ENCODE measurements at places on chromosomes 1 and 21.

- DNase-seq = peak; percentile 95
These were observed at the start of gene PGD for GRCh38 chr1:10398734-10399443. TSS of gene PGD (plus strand) at chr1:10399064. CDS start at chr1:10399118, 54 bp downstream.

DNA sequence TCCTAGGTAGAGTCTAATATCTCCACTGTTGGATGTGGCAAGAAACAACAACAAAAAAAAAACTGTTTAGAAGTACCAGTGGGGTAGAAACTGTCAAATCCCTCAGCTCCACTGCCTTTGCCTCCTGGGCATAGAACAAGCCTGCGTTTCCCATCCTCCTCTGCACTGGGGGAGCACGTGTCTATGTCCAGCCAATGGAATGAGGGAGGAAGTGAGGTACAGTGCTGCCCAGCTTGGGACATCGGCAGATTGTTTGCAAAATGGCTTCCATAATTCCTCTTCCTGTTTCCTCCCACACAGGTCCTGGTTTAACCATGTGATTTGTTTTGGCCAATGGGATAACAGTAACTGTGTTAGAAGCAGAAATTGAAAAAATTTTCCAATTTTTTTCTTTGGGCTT is 39.1 kb downstream of the PSMG1 start:
- no peak for DNase-seq

GRCh38 chr1:226973898-226974543 is 33.9 kb downstream of the COQ8A start:
- peak; percentile 14 for DNase-seq

DNA sequence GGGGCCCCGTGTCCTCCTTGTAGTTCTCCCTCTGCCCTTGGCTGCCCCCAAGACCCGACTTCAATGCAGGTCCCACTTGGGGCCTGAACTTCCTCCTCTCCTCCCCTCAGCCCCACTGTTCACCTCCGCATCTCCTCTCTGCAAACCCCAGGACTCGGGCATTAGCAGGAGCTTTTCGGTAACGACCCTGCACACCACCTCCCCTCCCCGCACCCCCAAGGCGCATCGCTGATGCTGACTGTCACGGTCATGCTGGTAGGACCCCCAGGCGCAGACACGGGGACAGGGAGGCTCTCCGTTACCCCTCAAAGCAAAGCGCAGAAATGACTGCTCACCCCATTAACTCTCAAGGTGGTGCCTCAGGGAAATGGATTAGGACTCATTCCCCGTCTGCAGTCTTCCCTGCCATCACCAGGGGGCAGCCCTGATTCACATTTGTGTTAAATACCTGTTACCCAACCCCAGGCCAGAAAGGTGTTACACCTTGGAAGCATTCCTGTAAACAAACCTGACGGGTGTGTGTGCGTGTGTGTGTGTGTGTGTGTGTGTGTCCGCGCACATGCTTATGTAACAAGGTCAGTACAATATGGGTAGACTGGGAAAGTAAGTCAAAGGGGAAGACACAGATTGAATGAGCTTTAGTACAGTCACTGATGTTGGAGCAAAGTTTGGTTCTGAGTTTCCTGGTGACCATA is 6.4 kb upstream of the GUCA2B start:
- DNase-seq = no peak

DNA sequence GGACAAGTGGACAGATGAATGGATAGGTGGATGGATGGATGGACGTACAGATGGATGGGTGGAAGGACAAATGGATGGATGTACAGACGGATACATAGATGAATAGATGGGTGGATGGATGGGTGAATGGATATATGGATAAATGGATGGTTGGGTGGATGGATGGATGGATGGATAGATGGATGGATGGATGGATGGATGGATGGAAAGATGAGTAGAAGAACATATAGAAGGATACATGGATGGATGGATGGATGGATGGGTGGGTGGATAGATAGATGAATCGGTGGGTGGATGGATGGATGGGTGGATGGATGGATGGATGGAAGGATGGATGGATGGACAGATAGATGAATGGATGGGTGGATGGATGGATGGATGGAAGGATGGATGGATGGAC is 274.3 kb downstream of the KAZN start:
- DNase-seq = no peak

DNA sequence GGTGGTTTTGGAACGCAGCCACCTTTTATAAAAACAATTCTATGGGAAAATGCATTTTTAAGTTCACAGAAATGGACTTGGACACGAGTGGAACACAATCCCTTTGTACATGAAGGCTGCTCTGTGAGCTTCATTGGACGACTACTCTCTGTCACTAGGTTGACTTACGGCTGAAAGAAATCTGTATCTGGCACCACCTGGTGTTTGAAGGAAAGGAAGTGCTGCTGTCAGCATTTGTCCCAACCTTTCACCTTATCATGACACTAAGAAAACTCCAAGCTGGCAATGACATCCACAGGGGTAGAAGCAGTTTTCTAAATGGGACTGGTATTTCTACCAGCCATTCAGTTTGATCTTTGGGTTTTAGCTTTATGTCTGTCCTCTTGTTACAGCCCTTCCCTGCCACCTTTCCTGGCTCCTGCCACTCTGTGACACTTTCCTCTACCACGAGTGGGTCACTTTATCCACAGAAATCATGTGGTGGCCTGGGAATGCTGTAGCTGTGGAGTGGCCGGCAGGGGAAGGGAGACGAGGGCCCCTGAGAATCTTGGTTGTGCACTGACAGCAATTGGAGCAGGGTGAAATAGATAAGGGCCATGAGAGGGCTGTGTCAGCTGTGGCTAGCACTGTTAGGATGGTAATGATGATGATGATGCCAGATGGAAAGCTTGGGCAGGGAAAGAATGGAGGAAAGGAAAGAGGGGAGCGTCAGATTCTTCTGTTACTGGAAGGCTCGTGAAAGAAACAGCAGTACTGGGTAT is 85.2 kb downstream of the TBX19 start:
- no peak for DNase-seq

GRCh38 chr1:74641876-74642275 is 31.7 kb downstream of the ERICH3 start:
- DNase-seq = no peak

- DNase-seq = no peak
These were observed 59.5 kb upstream of the LAPTM5 start for GRCh38 chr1:30817077-30817438.

- DNase-seq = no peak
These were observed 57.0 kb downstream of the HLCS start for GRCh38 chr21:36909423-36909822.

DNA sequence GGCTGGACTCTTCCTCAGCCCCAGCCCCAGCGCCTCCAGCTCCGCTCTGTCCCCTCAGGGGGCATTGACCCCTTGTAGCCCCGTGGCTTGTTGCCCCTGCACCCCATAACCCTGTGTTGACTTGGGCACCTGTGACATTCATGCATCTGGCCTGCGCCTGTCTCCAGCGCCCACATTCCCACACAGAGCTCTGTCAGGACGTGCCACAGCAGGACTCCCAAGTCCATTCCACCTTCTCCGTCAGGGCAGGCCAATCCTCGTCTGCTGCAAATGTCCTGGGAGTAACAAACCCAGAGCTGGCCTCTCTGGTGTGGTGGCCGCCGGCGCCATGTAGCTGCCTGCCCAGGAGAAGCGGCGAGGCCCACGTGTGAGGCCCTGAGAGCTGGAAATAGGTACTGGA is 60.6 kb downstream of the AGPAT3 start:
- no peak for DNase-seq

DNA sequence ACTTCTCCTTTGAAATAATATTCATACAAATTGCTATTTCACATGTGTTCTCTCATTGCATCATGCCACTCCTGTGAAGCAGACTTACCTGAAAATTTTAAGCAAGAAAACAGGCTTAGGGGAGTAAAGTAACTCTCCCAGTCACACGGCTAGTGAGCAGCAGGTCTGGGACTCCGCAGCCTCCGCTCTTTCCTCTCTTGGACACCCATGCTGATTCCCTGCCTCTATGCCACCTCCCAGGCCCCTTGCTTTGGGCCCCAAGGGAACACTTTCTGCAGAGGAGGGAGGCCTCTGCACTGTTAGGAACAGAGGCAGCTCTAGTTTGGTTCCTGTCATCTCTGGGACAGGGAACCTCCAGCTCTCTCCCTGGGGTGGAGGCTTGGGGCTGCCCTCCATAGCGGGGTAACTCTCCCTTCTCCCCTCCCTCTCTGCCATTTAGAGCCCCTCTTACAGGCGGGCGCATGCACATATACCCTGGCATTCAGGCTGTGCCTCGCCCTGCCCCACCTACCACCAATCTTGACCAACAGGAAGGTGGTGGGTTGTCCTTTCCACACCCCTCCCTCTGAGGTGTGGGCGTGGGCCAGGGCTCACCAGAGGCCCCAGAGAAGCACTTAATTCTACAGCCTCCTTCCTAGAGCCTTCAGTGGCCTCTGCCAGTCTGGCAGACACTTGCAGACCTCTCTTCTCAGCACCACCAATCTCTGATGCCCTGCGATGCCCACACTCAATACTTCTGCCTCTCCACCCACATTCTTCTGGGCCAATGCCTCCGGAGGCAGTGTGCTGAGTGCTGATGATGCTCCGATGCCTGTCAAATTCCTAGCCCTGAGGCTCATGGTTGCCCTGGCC is at the start of gene RXFP4:
Gene RXFP4 (plus strand): TSS at position 646 of the 852 bp plus-strand sequence. CDS start 72 bp downstream, at position 718.
- DNase-seq = no peak

DNA sequence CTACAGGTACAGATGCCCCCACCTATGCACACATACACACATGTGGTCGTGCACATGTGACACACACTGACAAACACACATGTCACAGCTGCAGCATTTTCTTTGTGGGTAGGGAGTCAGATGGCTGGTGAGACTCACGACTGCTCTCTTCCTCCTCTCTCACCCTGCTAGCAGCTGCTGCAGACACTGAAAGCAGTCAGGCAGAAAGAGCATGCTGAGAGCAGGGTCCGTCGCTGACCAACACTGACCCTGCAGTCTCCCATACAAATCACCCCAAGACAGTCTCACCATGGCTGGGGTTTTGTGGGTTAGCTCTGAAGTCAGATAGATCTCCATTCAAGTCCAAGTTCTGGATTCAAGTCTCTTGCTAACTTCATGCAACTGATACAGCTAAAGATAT is 188.3 kb downstream of the ASTN1 start:
- DNase-seq = no peak

Measured in skeletal muscle cell (primary cell).